ENCODE measurements at places on chromosomes 4 and X.

DNA sequence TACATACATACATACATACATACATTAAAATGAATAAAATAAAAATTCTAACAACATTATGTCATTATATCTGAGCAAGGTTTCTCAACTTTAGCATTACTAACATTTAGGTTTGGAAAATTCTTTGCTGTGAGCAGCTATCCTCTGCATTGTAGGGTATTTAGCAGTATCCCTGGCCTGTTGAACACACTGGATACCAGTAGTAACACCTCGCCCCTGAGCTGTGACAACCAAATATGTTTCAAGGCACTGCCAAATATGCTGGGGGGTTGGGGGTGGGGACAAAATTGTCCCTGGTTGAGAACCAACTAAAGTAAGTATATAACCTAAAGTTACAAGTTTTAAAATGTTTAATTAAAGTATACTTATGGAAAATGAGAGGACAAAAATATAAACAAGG is 860.9 kb upstream of the FTHL17 start:
- DNase-seq: no peak

- DNase-seq: peak; percentile 34
These were observed 1.4 kb downstream of the ZNF827 start for GRCh38 chr4:145936997-145937901.

GRCh38 chr4:168071304-168071703 is 21.0 kb upstream of the ANXA10 start:
- no peak for DNase-seq

DNA sequence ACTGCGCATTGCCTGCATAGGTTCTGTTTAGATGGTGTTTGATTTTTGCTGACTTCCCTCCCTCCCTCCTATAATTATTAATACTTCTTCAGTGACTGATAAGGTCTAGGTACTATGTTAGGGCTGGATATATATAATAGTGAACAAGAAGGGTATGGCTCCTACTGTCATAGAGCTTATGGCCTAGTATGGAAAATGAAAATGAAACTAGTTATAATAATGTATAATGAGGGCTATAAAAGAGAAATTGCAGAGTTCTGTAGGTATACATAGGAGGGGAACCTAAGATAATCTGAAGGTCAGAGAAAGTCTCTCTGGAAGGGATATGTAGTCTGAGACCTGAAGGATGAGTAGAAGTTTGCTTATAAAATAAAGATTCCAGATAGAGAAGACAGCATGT is 102.1 kb downstream of the DCK start:
- DNase-seq: no peak

DNA sequence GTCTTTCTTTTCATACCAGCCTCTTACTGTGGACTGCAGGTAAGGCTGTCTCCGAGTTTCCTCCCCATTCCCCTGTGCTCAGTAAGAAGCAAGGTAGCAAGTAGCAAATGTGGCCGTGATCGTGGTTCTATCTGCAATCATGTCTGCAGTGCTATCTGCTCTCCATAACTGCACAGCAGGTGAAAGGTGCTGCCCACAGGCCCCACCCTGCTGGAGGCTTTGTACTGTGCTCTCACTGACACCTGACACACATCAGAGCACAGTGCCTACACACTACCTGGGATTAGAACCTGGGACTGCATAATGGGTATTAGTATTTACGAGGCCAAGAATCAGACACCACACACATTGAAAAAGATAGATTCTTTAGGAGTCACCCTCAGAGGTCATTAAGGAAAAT is 15.3 kb downstream of the PGRMC1 start:
- DNase-seq: no peak

DNA sequence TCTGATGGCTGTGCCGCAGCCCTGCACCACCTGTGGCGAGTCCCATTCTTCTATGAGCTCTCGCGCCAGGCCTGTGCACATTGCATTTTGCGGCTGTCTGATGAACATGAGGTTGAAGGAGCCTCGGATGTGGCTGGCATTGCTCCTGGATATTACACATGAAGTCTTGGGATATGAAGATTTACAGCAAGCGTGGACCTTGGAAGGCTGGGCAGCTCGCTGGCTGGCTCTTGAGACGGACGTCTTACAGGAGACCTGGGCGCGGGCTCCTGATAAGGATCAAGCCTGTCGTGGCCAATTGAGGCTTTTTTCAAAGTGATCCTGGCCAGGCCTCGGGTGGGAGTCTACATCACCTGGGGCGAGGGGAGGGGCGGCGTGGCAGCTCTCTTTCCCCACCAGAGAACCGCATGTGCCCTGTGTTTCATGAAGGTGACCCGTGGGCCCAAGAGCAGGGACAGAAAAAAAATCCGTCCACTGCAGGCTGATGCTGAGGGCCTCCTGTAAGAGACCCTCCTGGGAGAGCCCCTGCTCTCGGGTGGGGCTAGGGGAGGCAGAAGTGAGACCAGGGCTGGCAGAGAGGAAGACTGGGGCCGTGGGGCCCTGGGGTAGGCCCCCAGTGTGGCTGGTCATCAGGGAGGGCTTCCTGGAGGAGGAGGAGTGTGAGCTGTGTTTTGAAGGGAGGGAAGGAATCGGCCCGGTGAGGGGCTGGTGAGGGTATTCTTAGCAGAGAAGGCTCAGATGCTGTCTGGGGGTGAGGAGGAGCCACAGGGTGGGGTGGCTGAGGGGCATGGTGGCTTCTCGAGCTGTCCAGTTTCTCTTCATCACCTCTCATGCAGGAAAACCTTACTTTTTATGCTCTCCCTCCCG is 23.6 kb downstream of the CPZ start:
- DNase-seq: no peak

- DNase-seq: no peak
These were observed 246.7 kb downstream of the GPAT3 start for GRCh38 chr4:83782591-83782990.

GRCh38 chr4:101596781-101597552 is 193.6 kb upstream of the BANK1 start:
- peak; percentile 8 for DNase-seq
